Cerebellar nuclear complex (tissue), 1 donor: ENCODE measurements at places on chromosomes 2 and 18.

DNA sequence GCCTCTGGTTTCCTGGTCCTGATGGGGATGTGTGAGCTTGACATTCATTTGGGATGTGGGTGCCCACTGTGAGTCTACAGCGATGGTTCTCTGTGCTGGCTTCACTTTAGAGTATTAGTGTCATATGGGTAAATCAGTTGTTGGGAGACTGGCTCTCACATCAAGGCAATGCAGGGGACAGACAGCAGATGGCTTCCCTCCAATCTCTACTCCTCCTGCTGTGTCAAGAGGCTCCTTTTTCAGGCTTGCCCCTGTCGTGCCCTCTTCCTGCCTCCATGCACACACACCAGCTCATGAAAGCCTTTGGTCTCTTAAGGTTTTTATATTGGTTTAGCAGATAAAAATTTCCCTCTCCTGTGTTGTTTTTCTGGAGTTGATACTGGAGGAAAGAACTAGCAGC, 315.6 kb downstream of the RDH14 start:
- no peak for DNase-seq

DNA sequence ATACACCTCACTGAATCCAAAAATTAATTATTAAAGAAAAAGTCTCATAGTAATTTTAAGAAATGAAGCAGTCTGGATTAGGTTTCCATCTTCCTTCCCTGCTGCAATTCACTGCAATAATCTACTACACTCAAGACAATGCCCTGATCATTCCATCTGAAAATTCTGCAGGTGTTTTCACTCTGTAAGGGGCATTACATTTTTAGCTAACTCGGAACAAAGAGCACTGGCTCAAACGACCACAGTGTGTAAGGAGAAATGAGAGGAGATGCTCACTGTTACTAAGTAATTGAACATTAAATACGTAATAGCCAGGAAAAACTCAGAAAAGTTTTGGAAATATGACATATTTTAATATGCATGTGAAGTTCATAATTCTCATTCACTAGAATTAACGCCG, 1.3 kb downstream of the B4GALT6 start:
- DNase-seq = no peak

GRCh38 chr2:39660612-39661236, 5.0 kb upstream of the TMEM178A start:
- DNase-seq = no peak

GRCh38 chr2:141362311-141362710, 768.5 kb downstream of the LRP1B start:
- no peak for DNase-seq

DNA sequence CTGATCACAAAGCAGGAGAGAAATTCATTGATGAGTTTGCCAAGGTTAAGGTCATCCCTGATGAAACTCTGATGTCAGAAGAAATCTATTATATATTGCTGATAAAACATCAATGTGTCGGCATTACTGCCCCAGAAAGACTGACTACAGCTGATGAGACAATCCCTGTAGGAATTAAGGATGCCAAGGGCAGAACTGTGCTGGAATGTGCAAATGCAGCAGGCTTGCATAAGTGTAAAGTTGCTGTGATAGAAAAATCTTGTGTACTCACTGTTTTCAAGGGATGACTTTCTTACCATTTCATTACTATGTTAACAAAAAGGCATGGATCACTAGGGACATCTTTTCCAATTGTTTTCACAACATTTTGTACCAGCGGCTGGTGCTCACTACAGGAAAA, 19.7 kb upstream of the MARCO start:
- no peak for DNase-seq

DNA sequence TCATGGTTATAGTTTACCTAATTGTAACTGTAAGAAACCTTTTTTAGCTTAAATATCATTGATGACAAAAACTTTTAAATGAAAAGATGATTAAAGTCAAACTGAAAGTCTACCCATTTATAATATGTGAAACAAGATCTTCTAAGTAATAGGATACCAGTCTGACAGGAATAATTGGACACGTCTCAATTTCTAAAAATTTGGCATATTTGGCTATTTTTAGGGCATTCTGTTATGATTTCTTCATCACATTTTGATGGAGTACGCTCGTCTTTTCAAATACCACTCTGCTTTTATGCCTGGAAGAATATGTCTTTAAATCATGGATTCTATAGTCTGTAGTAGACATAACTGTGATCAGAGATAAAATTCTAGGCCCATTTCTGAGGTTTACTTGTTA, 1.3 kb downstream of the R3HDM1 start:
- DNase-seq = no peak

DNA sequence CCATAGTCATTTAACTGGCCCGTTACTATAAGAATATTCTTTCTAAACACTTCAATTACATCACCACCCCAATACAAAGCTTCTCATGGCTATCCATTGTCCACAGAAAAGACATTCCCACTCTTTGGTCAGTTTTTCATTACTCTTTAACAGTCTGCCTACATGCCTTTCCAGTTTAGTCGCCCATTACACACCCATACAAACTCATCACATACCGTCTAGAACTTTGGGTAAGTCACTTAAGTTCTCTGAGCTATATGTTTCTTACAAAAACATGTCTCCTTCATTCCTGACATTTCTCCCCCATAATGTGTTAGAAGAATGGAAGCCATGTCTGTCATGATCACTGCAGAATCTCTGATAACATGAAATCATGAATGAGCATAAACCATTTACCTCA, 108.2 kb upstream of the STK17B start:
- no peak for DNase-seq

- no peak for DNase-seq
These were observed 53.8 kb downstream of the CTAGE1 start for GRCh38 chr18:22363867-22364463.
